NCI-H510A treated with DMSO at 0.1 percent for 48 hours (cell line): ENCODE measurements at places on chromosomes 12 and 14.

DNA sequence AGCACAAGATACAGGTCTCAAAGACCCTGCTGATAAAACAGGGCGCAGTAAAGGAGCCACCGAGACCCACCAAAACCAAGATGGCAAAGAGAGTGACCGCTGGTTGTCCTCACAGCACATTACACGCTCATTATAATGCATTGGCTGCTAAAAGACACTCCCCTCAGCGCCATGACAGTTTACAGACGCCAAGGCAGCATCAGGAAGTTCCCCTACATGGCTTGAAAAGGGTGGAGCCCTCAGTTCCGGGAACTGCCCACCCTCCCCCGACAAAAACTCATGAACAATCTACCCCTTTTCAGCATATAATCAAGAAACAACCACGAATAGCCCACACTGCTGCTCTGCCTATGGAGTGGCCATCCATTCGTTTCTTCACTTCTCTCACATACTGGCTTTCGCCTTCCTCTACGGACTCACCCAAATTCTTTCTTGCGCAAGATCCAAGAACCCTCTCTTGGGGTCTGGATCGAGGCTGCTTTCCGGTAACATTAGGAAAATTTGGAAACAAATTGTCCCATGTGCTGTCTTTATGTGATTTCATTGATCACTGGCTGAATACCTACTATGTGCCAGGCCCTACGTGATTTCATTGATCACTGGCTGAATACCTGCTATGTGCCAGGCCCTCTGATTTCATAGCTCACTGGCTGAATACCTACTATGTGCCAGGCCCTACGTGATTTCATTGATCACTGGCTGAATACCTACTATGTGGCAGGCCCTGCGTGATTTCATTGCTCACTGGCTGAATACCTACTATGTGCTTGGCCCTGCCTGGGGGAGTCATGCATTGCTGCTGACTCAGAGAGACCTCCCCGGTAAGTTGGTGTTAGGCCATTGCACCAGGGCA lies 126.4 kb downstream of the PIWIL1 start:
- no peak for DNase-seq

DNA sequence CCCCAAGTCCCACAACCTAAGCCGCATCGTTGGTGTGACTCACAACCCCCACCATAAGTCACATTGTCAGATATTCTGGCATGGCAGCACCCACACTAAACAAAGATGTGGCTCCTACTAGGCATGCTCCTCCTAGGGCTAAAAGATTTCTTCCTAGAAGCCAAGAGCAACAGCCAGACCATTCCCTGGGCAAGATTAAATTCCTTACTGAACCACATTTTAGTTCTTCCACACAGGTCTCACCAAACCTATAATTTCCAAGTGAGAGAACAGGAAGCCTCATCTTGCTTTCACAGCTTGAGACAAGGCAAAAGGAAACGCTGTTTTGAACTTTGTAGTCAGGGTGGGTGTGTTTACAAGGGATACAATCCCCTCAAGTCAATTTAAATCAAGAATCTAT lies 632.8 kb downstream of the DIO2 start:
- no peak for DNase-seq

- peak; percentile 88 for DNase-seq
Measured at GRCh38 chr14:102694530-102695166, 82.6 kb upstream of the TRAF3 start.

GRCh38 chr14:76918256-76918781 lies 92.1 kb downstream of the LRRC74A start:
- no peak for DNase-seq

DNA sequence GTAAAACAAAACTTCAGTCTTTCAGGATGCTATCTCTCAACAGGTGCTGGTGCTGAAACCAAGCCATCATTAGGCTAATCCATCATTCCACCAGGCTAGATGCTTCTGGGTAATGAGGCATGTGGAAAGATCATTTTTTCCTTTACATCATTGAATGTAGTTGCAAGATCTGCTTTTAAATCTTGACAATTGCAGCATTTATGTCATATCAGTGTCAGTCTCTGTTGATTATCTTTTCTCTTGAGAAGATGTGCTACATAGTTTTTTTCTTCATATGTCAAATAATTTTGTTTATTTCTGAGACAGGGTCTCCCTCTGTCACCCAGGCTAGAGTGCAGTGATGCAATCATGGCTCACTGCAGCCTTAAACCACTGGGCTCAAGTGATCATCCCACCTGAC lies 16.2 kb upstream of the EXD2 start:
- DNase-seq: no peak

DNA sequence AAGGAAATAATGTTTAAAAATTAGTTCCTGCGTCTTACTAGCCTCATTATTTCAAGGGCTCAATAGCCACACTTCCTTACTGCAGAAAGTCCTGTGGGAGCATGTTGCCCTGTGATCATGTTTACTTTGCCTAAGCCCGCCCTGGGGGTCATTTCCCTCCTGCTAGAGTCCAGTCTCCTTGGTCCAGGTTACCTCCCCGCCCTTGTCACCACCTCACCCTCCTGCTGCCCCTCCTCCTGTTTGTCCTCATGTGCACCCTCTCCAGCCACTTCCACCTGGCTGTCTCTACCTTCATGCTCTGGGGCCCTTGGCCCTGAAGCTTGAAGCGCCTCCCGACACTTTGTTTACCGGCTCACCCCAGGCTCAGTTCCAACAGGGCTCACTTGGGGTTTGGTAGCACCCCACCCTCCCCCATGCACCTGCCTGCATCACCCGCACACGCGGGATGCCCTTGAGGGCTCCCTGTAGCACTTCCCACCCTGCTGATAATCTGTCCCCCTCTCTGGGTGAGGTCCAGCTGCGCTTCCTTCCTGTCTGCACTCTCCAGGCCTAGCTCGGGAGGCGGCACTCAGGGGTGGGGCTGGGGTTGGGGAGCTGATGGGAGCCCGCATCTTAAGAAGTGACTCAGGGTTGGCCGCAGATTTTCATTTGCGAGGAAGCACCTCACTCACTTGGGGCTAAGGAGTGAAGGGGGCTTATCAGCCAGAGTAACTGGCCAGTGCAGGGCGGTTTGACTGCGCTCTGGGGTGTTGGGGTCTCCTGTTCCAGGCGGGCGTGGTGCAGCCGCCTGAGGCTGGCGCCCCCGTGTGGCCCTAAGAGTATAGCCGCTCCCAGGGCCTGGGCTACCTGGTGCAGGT lies 40.1 kb downstream of the SMIM41 start:
- peak; percentile 96 for DNase-seq

- DNase-seq: no peak
Measured at GRCh38 chr12:49541140-49541861, 2.5 kb downstream of the KCNH3 start.

GRCh38 chr14:94377866-94378470 lies 10.4 kb downstream of the SERPINA1 start:
- no peak for DNase-seq

- no peak for DNase-seq
Measured at GRCh38 chr12:124736115-124737039, 127.3 kb downstream of the SCARB1 start.

- no peak for DNase-seq
Measured at GRCh38 chr12:52227606-52228166, 5.4 kb upstream of the KRT7 start.

- DNase-seq: no peak
Measured at GRCh38 chr12:5437182-5437583, 5.3 kb downstream of the NTF3 start.

DNA sequence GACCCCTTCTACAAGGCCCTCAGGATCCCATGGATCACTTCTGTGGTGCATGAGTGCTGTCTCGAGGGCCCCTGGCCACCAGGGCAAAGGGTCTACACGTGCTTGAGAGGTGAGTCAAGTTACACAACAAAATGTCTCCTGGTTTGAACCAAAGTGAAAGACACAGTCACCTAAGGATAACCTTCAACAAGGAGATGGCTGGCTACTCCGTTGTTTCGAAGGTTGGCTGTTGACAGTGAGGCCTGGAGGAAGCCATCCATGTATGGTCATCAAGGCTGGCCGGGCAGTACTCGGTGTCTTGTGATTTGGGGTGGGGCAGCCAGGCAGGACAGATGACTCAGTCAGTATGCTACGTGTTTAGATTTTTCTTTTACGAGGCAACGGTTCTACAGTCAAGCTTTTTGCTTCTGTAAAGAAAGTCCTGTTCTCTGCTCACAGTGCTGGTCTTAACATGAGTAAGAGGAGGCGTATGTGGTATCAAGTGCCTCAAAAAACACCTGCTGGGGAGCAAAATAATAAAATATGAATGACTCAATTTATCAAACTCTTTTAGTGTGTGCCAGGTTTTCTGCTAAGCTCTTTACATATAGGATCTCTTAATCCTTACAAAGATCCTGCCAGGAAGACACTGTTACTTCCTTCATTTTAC lies 18.0 kb upstream of the NT5DC3 start:
- DNase-seq: no peak

DNA sequence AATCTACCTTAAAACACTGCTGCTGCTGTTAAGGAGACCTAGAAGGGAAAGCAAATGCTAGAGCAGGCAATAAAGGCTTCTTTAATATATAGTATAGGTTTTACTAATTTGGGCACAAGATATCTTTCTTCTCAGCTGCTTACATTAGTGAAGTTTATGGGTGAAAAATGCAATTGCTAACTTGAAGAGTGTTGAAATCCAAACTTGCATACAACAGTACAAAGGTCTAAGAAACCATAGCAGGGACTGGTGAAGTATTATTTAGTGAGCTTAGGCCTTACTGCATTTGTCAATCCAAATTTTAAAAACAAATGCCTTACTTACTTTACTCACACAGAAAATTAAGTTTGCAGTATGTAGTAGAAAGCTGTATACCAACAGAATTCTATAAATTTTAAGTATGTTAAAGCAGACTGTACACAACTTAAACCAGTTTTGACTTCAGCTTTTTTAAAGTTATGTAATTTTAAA lies 1.4 kb upstream of the AP4S1 start:
- no peak for DNase-seq

GRCh38 chr12:60035835-60036234 lies 440.0 kb downstream of the SLC16A7 start:
- no peak for DNase-seq

DNA sequence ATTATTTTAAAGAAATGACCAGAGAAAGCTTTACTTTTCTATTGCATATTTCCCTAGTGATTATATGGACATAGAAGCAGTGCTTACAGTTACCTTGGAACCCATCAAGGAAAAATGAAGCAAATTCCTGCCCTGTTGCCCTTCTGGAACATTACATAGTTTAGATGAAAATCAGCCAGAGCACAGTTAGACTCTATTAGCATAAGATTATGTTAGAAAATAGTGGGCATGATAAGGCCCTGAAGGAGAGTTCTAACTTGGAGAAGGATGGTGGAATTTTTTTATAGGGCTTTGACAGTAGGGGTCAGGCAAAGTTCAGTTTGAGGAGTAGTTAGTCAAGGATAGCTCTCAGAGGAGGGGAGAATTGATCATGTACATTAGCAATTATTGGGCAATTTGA lies 74.3 kb downstream of the FUT8 start:
- DNase-seq: no peak

DNA sequence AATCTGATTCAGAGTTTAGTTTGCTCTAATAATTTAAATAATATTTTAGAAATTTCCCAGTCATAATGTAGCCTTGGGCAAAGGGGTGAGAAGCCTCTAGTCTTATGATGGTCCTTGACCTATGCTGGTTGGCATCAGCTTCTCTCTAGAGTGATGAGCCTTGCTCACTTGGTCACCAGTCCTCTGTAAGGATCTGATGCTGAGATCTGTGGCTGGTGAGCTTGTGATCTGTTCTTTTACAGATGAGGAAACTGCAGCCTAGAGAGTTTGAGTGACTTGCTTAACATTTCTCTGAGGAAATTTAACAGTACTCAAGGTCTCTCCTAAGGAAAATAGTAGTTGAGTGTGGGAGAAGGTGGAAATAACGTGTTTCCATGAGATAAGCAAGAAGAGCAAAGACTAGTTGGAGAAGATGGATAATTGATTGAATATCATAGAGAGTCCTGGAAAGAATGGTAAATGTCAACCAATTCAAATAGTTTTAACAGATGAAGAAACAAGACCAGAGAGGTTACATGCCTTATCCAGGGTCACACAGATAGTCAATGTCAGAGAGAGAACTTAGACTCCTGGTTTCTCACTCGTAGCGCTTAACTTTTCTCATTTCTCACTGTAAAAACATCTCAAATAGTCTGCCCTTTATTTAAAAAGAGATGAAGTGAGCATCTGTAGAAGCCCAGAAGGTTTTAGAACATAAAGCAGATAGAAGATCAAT lies 89.7 kb upstream of the ETV6 start:
- no peak for DNase-seq

DNA sequence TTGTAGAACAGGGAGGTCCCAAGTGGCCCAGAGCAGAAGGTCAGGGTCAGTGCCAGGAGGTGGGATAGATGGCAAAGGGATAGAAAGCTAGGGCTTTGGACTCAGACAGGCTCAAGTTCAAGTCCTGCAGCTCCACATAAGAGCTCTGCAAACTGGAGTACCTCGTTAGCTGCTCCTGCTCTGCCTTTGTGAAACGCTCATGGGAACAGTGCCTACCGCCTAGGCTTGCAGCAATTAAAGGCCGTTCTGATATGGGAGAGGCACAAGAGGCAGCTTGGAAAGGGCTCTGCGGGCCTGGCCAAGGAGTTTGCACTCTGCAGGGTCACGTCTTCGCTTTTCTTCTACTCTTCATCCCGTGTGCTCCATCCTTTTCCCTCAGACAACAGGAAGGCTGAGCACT lies 54.1 kb downstream of the MAP1LC3B2 start:
- peak; percentile 58 for DNase-seq

- DNase-seq: peak; percentile 86
Measured at GRCh38 chr12:11812241-11812585, 162.7 kb downstream of the ETV6 start.

GRCh38 chr12:96774496-96775256 lies 132.4 kb upstream of the NEDD1 start:
- no peak for DNase-seq

- no peak for DNase-seq
Measured at GRCh38 chr14:55845963-55846825, 266.2 kb downstream of the KTN1 start.

DNA sequence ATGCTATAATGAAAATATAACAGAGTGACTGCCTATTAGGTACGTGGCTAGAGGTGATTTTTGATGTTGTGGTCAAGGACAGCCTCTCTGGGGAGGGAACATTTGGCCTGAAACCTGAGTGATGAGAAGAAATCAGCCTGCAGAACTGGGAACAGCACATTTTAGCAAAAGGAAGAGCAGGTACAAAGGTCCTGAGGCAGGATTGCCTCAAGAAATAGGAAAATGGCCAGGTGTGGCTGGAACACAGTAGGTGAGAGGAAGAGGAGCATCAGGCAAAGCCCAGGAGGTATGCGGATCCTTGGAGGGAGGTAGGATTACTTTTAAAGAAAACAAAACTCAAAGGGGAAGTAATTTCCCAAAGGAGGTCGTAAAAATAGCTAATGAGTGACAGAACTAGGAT lies 582.9 kb downstream of the MED13L start:
- no peak for DNase-seq

- DNase-seq: no peak
Measured at GRCh38 chr14:92920001-92920400, 2.9 kb upstream of the CHGA start.

- DNase-seq: no peak
Measured at GRCh38 chr14:50007123-50007903, 109.1 kb downstream of the VCPKMT start.

- DNase-seq: no peak
Measured at GRCh38 chr12:113302886-113303640, 31.8 kb downstream of the SLC8B1 start.

GRCh38 chr12:45587012-45587411 lies 142.5 kb upstream of the ARID2 start:
- no peak for DNase-seq
